ENCODE measurements at places on chromosomes 3 and 15. TPM values are rescaled to one million over a fixed set of nuclear protein-coding genes. Genes with fewer than 3 reads are reported as not detected.
A peak's percentile ranks its signal among the peaks of the same experiment; 100 is the strongest.

- DNase-seq = no peak
Observed at GRCh38 chr15:62561571-62561970, 396.5 kb upstream of the C2CD4B start.

- DNase-seq = no peak
Observed at GRCh38 chr3:192866804-192867203, 50.9 kb downstream of the MB21D2 start.

DNA sequence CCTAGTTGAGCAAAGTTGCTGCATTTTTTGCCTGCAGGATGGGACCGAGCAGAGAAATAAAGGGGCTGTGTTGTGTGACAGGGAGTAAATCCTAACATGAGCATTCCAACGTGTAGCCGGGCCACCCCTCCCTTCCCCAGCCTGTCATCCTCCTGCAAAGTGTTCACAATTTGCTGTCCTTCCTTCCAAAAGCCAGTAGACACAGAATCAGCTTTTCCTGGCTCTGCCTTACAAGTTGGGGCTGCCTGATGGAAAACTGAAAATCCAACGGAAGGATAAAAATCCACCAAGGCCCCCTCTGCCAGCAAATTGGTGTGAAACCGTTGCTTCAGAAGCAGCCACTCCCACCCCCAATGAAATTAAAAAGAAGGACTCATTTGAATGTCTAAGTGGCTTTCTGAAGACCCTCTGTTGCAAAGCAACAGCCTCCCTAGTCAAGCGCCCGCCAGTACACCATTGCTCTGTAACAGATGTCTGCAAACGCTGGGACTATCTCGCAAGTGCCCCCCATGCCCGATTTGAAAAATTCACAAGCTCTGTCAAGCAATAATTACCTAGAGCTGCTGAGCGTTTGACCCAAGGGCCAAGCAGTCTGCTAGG is 665 bp downstream of the FRMD4B start:
- DNase-seq = no peak

- no peak for DNase-seq
Observed at GRCh38 chr15:35702946-35703495, 157.1 kb upstream of the DPH6 start.

- no peak for DNase-seq
Observed at GRCh38 chr15:70182858-70183695, 85.4 kb upstream of the TLE3 start.

DNA sequence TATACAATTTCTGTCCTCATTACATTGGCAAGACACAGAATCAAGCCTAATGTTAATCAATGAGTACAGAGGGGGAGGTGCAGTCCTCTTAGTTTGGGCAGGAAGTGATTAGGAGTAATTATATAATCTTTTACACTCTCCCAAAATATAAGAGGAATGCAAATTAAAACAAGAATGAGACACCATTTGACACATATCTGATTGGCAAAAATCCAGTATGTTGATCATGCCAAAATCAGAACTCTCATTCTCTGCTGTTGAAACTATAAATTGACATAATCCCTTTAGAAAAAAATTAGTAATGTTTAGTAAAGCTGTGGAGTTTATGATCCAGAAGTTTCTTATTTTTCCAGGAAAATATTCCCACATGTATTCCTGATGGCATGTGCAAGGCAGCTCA is 373.4 kb downstream of the EPHA6 start:
- DNase-seq = no peak

The TTLL13 gene
- not detected for total RNA-seq

The ANKRD63 gene
- 2.7 TPM for total RNA-seq

- no peak for DNase-seq
Observed at GRCh38 chr3:5023777-5024346, 44.6 kb downstream of the BHLHE40 start.

The GHSR gene
- total RNA-seq = not detected

GRCh38 chr15:87967951-87968350 is 288.6 kb downstream of the NTRK3 start:
- no peak for DNase-seq

GRCh38 chr3:77236118-77236517 is 196.2 kb downstream of the ROBO2 start:
- DNase-seq = no peak

The NR2E3 gene
- total RNA-seq = 2.1 TPM

GRCh38 chr15:26376243-26376642 is 396.6 kb downstream of the GABRB3 start:
- no peak for DNase-seq

DNA sequence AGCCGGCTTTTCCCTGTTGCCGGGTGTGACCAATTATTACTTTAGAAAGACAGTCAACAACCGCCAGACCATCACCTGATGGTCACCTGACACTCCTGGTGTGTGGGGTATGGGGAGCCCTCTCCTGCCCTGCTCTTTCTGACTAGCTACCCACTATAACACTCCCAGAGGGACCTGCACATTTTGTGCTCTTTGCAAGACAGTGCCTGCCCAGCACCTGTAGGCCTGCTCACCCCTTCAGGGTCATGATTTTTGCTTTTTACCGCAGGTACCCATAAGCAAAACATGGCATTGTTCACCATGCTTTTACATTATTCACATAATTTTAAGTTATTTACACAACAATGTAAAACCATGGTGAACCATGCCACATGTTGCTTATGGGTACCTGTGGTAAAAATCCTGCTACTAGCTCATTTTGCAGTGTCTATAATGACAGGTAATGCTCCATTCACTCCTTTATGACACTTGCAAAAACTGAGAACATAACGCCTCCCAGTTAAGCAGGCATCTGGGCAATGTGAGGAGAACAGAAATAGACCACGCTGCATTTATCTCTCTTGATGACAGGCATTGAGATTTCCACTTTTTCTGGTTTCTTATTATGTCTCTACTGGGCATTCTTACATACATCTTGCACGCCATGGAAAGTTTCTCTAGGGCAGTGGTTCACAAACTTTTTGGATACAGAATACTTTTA is 9.9 kb downstream of the CCRL2 start:
- no peak for DNase-seq

The SAMMSON gene
- total RNA-seq = 0.14 TPM

DNA sequence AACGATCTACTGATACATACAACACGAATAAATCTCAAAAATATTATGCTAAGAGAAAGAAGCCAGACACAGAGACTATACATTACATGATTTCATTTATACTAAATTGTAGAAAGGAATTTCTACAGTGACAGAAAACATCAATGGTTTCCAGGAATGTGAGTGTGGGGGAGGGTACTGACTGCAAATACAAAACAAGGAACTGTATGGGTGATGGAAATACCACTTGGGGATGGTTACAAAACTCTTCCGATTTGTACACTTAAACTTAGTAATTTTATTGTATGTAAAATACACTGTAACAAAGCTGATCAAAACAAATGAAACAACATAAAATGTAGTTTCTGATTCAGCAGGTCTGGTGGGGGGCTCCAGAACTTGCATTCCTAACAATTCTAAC is 45.8 kb upstream of the IP6K2 start:
- no peak for DNase-seq

GRCh38 chr3:12316729-12317351 is 28.0 kb downstream of the PPARG start:
- no peak for DNase-seq

DNA sequence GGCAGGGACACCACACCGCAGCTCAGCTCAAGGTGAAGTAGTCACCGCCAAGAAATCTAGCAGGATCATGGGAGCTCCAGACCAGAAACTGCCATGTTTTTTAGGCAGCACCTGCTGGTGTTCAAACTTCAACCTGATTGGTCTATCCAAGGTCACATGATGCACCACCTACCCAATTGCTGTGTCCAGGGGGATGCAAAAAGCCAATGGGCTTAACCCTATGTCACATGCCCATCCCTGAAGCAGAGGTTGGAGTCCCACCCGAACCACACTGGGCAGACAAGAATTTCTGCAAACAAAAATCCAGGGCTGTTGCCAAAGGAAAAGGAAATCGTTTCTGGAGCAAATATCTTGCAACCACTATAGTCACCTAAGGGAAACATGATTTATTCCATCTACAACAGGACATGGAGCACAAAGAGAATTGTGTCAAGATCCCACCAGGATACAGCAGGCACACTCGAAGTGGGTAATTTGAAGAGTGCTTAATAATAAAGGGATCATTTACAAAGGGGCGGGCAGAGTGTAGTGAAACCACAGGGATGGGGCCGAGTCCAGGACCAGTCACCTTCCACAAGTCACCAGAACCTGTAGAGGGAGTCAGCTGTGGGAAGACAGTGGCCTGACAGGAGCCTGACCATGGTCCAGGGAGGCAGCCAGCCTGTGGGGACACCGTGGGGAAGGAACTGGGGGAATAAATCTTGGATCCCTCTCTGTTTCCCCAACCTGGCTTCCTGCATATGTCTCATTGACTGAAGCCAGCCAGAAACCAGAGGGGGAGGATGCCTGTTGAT is 34.2 kb upstream of the TSEN2 start:
- no peak for DNase-seq

DNA sequence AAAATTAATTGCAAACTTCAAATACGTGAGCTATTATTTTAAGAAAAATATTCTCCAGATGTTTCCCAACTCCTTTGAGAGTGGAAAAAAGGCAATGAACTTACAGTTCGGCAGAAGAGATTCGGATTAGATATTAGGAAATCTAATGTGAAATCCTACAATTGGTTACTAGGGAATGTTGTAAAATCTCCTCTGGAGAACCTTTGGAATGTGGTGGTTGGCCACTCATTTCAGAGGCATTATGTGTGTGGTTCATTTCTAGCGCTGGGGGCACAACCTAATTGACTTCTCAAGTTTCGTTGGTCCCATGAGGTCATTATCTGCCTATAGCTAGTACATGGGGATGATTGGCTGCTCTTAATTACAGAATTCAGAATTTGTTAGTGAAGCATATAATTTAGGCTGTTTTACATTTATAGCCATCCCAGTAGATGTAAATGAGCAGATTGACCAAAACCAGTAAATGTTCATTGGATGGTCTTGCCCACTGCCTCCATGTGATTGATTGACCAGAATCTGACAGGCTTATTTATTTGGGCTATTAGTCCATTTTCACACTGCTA is 34.6 kb upstream of the CMSS1 start:
- no peak for DNase-seq

DNA sequence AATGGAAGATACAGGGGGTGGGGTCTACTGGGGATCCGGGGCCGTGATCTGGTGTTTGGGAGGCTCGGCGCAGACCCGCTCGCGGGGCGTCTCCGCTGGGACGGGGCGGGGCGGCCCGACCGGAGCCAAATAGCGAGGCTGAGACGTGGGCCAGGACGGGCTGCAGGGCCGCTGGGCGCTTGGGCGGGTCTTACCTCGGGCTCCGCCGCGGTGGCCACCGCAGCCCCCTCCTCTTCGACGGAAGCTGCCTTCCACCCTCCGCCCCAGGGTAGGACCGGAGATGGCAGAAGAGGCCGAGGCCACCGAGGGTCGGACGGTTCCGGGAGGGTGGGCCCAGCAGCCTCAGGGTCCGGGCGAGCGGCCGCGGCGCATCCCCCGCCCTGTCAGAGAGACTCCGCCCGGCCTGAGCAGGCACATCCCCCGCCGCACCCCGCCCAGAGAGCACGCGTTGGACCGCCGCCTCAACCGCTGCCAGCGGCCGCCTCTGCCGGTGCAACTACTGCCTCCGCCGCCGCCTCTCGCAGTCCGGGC is 399 bp downstream of the MYO9A start:
- DNase-seq = peak; percentile 70

The GLDN gene
- total RNA-seq = 1.4 TPM

The TMCO5A gene
- not detected for total RNA-seq

DNA sequence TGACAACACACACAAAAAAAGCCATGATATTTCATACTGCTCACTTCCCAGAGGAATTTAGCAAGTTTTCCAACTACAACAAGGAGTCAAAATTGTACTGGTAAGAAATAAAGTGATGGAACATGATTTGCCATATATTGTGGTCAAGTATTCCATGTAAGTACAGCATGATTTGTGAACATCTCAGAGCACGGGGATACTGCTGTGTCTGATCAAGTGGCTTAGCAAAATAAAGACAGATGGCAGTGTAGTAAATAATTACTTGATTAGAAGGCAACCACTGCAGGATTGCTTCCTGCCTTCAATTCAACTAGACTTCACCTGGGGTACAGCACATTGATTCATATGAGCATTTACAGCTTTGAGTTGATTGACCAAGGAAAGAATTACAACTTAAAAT is 51.6 kb upstream of the DUT start:
- DNase-seq = no peak

GRCh38 chr3:56118968-56119367 is 349.3 kb downstream of the ERC2 start:
- no peak for DNase-seq

DNA sequence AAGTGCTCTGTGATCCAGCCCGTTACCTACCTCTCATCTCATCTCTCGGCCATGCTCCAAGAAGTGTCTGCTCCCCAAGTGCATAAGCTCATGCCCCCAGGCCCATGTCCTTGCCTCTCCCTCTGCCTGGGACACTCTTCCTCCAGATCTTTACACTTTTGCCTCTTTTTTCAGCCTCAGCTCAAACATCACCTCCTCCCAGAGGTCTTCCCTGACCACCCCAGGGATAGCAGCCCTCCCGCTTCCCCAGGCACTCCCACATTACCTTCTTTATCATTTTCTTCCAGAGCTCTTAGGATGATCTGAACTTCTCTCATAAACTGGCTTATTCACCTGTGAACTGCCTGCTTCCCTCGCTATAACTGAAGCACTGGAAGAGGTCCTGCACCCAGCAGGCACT is 2.7 kb upstream of the FURIN start:
- DNase-seq = no peak

GRCh38 chr3:40185029-40185695 is 124.3 kb upstream of the EIF1B start:
- DNase-seq = no peak

The ADCY5 gene
- total RNA-seq = 12.9 TPM

The GMNC gene
- total RNA-seq = 1.9 TPM

GRCh38 chr3:174430986-174431385 is 428.1 kb upstream of the NAALADL2 start:
- DNase-seq = no peak

- no peak for DNase-seq
Observed at GRCh38 chr15:70427167-70428120, 329.7 kb upstream of the TLE3 start.

The ATP6V1A gene
- 43.4 TPM for total RNA-seq

- no peak for DNase-seq
Observed at GRCh38 chr15:92621972-92622533, 33.5 kb downstream of the FAM174B start.

The NOP10 gene
- total RNA-seq = 141 TPM

Data from prostate gland (tissue), 2 donors.